Glomerular endothelial cell (primary cell): ENCODE measurements at places on chromosomes 11 and 22. TPM values are rescaled to one million over a fixed set of nuclear protein-coding genes. Genes with fewer than 3 reads are reported as not detected.

MYRF gene
- 6.0 and 10.7 TPM in 2 replicates for total RNA-seq

PIH1D2 gene
- 0.41 and 1.5 TPM in 2 replicates for total RNA-seq

P2RY2 gene
- 1.4 and 2.3 TPM in 2 replicates for total RNA-seq

GLYAT gene
- total RNA-seq = not detected in 2 replicates

GLYATL2 gene
- total RNA-seq = not detected in 2 replicates

DLG2 gene
- total RNA-seq = 0.18 and 0.63 TPM in 2 replicates

SAA2 gene
- 0.87 TPM in 1 of 2 replicates, not detected in the other for total RNA-seq

HTR3B gene
- not detected in 2 replicates for total RNA-seq
